ENCODE measurements at places on chromosomes 5 and 9.

DNA sequence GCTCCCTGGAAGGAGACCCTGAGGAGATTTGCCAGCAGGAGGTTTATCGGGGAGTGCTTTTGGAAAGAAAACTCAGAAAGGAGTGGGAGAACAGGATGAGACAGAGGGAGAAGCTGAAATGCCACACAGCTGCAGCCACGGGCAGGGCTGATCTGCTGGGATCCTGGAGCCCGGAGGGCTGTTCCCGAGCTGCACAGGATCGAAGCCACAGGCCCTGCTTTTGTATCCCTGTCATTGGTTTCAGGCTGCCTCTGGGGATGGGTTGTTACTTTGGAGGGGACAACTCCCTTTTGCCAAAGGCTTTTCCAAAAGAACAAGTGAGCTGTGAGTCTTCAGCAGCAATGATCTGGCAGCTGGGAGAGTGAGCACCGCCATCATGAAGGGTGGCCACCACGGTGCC is 152.5 kb upstream of the PTCH1 start:
- no peak for DNase-seq

- DNase-seq: no peak
These were observed 287.0 kb downstream of the GAS1 start for GRCh38 chr9:86660146-86660943.

DNA sequence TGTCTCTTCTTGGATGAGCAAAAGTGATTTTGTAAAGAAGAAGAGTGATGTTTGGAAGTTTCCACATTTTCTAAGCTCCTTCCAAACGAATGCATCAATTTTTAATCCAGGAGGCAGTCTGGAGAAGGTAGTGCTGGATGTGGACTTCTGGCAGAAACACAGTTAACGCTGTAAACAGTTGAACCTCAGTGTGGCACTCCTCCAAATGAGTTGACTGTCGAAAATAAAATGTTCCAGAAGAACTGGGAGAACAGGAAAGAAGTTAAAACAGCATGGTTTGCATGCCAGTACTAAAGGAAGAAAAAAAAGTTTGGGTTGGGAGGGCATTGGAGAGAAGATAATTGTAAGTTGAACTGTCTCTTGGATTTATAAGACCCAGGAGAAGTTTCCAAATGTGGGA is 6.5 kb downstream of the ZNF462 start:
- DNase-seq: no peak

GRCh38 chr5:2592766-2593165 is 158.7 kb downstream of the IRX2 start:
- no peak for DNase-seq

DNA sequence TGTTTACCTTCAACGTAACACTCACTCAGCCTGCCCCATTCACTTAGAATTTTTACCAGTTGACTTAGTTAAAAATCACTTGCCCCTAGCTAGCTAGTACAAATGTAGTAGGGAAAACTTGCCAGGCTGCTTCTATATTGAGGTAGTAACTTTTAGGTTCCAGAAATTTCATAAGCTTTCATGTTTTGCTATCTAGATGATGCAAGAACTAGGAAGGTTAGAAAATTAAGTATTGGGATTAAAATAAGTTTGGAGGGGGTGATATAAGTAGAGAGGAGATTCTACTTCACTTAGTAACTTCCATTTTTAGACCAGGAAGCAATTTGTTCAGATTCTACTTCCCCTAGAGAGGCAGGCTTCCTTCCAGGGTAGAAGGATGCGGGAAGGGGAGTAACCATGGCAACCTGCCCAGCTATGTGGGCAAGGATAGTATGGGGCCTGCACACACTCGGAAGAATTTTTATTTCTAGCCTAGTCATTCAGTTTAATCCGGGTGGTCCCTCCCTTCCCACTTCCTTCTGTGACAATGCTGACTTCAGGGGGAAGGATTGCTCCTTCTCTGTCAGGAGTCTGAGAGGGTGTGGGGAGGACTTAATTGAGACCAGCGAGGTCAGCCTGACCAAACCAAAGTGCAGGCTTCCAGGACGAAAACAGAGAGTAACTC is 4.2 kb downstream of the DAB2 start:
- DNase-seq: no peak

DNA sequence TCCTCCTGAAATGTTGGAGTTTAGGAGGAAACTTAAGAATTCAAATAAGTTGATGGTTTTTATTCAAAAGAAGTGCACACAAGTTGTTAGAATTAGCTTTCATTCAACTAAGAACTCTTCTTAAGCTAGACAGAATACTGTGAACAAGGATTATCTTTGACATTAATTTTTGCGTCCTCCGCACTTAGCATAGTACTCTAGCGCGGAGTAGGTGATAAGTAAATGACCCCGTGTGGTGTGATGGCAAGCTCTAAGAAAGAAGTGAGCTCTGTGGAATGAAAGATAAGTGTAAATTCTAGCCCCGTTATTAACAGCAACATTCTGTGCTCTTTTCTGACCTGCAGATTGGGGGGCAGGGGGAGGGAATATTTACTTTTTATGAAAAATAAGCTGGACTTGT is 1.0 kb downstream of the BRIX1 start:
- DNase-seq: no peak

- no peak for DNase-seq
These were observed 13.8 kb downstream of the WWC1 start for GRCh38 chr5:168305281-168305680.

DNA sequence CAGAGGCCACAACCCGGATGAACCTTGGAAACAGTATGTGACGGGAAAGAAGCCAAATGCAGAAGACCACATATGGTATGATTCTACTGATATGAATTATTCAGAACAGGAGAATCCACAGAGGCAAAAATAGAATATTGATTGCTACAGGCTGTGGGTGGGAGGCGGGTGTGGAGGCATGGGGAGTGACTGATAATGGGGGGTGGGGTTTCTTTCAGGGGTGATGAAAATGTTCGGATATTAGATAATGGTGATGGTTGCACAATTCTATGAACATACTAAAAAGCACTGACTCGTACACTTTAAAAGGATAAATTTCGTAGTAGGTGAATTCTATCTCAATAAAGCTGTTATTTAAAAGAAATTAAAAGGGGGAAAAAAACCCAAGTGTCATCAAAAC is 10.7 kb downstream of the IL4 start:
- DNase-seq: no peak

DNA sequence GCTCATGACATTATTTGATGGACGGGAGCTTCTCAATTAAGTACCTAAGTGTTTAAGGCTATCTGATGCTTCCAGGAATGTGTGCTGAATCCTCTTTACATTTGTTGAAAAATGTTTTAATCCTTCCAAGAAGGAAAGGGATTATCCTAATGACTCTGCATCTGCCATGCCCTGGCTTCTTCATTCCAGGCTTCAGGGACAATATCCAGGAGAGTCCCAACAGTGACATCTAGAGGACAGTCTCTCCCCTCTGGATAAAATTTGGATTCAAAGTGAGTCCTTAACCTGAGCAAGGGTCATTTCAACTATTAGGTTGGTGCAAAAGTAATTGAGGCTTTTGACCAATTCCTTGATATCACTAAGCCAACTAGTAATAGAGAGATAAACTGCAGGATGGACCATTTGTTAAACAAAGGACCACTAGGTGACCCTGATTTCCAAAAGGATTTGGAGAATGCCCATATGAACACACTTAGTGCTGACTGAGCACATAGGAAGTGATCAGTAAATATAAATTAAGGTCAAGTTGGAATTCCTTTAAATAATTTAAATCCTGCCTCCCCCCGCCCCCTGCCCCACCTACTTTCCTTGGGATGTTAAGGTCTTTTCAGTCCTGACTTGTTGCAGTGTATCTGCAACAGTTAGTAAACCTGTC is 19.1 kb downstream of the TNFSF8 start:
- no peak for DNase-seq

- DNase-seq: no peak
These were observed 66.6 kb downstream of the ABCA1 start for GRCh38 chr9:104861397-104861796.

GRCh38 chr9:6439051-6439703 is 26.2 kb downstream of the UHRF2 start:
- DNase-seq: no peak

DNA sequence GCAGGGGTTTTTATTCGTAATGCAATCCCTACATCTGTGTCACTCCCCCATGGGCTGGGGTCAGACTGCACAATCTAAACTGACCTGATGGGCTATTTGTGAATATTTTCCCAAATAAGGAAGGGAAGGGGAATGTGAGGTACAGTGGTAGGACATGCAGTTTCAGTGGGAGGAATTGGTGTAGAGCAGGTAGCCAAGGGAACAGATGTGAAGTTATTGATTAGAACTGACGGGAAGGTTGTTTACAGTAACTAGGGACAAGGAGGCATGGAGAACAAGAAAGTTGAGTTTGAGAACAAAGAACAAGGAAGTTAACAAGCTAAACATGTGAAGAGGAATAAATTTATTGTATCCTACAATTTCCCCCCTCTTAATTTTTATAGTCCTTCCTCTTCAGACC is 104.8 kb downstream of the CFAP95 start:
- DNase-seq: no peak

DNA sequence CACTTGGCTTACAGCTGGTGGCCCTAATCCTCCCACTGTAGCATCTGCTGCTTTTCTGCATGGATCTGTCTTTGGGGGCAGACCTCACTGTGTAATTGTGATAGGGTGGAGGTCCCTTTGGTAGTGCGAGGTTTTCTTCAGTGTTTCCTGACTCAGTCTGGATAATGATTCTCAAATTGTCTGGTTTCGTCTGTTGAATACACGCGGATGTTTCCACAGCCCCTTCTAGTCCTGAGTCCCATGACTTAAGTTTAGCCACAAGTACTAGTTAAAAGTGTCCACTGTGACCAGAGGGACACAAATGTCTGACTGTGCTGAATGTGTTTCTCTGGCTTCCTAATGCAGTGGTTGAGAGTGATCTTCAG is 70.5 kb downstream of the LMNB1 start:
- DNase-seq: no peak

- no peak for DNase-seq
These were observed 52.1 kb downstream of the AQP7 start for GRCh38 chr9:33350310-33350709.

GRCh38 chr9:137982200-137982599 is 104.6 kb downstream of the CACNA1B start:
- DNase-seq: no peak

GRCh38 chr5:58946230-58946629 is 363.4 kb downstream of the RAB3C start:
- no peak for DNase-seq

- DNase-seq: no peak
These were observed 119.7 kb upstream of the PJA2 start for GRCh38 chr5:109529520-109529919.

GRCh38 chr5:53643445-53643844 is 83.0 kb downstream of the NDUFS4 start:
- no peak for DNase-seq

- DNase-seq: no peak
These were observed 15.3 kb downstream of the BICD2 start for GRCh38 chr9:92749071-92749933.

- no peak for DNase-seq
These were observed 203.9 kb downstream of the FBXL7 start for GRCh38 chr5:15703901-15704300.

DNA sequence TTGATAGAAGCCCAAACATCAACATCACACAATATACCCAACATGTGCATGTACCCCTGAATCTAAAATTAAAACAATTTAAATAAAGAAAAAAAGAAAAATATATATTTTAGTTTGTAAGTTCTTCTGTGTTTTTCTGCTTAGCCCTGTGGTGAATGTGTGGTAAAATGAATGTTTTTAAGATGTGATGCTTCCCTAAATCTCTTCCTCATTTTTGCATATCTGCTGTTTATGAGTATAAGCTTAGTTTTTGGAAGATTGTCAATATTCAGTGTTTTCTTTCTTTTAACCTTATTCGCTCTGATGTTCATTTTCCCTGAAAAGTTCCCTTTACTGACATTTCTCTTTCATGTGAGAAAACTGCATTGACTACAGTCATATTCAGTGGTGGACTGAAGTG is 44.4 kb upstream of the DAB2 start:
- no peak for DNase-seq

DNA sequence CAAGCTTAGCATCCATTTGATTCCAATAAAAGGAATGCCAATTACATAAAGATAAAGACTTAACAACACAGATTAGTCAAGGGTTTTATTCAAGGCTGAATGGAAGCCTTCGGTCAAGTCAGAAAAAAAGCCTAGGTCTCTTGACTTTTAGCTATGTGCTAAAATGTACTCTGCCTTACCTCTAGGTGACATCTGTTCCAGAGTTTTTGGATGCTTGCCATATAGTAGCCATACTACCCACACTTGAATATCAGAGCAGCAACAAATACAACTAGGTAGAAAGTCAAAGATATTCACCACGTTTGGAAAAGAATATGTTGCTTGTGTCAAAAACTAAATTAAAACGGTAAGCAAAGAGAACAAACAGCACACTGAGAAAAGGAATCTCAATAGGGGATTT is 484.7 kb downstream of the ELAVL2 start:
- DNase-seq: no peak

GRCh38 chr9:117485176-117485575 is 70.3 kb upstream of the ASTN2 start:
- DNase-seq: no peak

DNA sequence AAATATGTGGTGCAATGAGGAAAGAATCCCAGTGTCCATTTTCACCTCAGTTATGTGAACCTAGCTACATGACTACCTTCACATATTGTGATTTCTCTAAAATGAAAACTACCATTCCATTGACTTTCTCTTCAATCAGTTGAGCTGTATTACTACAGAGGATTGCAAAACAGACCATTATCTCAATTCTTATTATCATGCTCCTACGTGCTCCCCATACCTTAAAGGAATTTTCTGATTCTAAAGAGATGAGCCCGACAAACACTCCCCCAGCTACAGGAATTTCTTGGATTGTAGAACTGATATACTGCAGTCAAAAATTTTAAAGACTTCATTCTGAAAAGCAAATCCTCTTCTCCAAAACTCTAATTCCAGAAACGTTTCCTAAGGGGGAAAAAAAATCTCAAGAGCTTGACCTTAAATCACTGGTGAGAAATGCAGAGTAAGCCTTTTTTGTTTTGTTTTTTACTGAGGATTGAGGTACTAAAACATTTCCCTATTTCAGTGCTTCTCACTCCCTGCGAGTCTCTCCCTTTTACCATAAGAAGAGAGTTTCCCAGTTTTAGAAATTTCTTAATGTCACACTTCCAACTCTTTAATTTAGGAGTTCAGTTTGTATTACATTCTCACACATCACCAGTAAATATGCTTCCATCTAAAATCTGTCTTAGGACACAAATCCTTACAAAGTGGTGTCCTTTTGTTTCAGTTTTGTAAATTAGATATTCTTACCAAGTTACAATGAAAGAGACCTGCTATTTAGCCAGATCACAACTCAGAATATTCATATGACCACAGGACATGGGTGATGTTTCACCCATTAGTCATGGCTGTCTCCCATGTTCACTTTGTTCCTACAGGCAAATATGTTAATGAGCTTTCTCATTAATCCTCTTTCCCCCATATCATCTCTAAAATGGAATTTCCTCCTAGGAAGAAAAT is 203.8 kb downstream of the TSSK1B start:
- no peak for DNase-seq

GRCh38 chr5:163535290-163535689 is 29.9 kb downstream of the MAT2B start:
- no peak for DNase-seq

All from stimulated activated naive CD4-positive, alpha-beta T cell (primary cell).